ENCODE measurements at places on chromosomes 12 and 14.

DNA sequence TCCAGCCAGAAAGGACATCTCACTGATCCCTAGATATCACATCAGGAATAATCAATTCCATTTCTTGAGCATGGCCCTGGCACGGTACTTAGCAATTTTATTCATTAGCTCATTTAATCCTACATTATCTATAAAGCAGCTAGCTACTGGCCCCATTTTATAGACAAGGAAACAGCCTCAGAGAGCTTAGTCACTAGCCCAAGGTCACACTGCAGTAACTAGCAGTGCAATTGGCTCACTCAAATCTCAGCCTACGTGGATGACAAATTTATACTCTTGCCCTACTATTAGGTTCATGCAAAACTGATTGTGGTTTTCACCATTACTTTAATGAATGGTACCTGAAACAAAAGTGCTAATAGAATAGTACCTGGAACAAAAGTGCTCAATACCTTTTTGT is 41.7 kb downstream of the NUAK1 start:
- DNase-seq, result no peak

GRCh38 chr14:58839233-58839632 is 201.5 kb downstream of the DACT1 start:
- DNase-seq, result no peak

GRCh38 chr12:57989838-57990237 is 48.5 kb downstream of the ATP23 start:
- DNase-seq, result no peak

GRCh38 chr12:40618636-40619035 is 73.6 kb upstream of the CNTN1 start:
- no peak for DNase-seq

DNA sequence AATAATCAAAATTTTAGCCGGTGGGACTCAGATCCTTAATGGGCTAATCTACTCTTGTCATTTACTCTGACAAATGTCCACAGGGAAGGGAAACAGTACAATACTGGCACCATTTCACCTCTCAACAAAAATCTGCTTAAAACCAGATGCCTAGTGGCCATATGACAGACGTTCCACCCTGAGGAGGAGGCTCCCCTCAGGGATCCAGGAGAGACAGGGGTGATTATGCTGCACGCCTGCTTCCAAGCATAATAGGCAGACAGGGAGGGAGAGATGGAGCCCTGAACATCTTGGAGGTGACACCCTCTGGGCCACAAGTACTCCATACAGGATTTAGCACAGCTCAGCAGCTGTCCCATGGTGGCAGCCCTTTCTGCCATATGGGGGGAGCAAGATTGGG is 24.8 kb upstream of the AKAP6 start:
- DNase-seq, result no peak

GRCh38 chr12:108735855-108736254 is 4.5 kb upstream of the CORO1C start:
- DNase-seq, result no peak

GRCh38 chr12:81953541-81953940 is 194.4 kb upstream of the PPFIA2 start:
- no peak for DNase-seq

DNA sequence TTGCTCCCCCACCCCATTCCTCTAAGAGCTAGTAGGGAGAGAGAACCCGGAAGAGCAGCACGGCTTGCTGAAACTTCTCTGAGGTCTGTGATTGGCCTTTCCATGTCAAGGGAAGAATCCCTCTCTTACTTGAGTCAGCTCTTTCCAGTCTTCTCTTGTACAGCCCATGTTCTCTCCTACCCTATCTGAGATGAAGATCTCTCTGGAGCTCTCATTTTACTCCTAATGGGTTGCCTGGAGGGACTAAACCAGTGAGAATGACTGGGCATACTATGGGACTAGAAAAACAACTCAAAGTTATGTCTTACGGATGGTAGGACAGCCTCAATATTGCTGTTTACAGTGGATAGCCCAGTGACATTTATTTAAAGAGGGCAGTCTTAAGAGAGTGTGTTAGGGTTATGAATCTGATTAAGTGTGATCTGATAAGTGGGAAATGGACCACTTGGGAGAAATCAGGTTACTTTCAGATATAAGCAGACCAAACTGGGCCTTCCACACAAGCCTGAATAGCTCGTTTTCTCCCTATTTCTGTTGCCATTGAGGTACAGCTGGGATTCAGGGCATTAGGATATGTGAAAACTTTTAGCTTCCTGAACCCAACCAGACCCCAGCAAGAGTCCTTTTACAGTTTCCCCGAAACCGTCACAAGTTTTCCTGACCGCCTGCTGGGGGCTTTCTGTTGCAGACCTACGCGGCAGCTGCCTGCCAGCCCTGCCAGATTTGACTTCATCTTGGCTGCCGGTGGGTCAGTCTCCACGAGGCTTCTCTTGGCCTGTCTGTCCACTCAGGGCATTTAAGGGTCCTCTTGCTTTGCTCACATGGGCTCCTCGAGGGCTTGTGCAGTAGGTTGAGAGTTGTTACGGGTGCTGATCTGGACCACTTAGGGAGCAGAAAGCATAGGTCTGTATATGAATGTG is 16.9 kb downstream of the ETV6 start:
- no peak for DNase-seq

DNA sequence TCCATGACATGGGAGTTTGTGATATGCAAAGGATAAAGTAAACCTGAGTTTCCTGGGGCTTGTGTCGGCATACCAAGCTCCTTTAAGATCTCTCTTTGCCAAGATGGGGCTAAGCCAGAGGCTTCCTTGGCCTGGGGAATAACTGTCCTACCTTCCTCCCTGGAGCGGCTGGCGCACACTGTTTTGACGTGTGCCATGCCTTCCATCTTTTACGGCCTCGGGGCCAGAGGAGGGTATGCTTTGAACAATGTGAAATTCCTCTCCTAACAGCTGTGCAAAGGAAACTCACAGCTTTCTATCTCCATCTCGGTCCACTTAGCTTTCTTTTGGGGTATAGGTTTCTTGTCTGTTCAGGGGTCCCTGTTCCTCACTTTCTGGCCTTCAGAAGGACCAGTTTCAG is 55.2 kb downstream of the NTF3 start:
- DNase-seq, result no peak

DNA sequence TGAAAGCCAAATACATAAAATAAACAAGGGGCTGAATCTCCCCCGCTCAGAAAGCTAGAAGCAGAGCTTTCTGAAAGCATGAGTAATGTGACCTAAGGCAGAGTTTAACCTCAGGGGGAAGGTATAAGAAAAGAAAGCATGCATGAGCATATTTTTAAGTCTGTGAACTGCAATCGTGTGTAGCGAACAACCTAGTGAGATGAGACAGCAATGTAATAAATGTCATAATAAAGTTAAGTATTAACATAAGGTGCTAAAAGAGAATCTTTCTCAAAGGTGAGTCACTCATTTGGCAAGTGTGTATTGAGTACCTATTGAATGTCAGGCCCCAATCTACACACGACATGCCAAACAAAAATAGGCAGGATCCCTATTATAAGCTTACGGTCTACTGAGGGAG is 14.2 kb upstream of the WDR20 start:
- no peak for DNase-seq

- DNase-seq, result peak; percentile 19
Observed at GRCh38 chr12:76927170-76927784, 48.5 kb upstream of the CSRP2 start.

- DNase-seq, result no peak
Observed at GRCh38 chr12:99339663-99340062, 307.9 kb upstream of the GARIN6 start.

- DNase-seq, result no peak
Observed at GRCh38 chr14:81165188-81165587, 55.6 kb downstream of the GTF2A1 start.

GRCh38 chr12:107335802-107336570 is 242.6 kb upstream of the CRY1 start:
- no peak for DNase-seq

DNA sequence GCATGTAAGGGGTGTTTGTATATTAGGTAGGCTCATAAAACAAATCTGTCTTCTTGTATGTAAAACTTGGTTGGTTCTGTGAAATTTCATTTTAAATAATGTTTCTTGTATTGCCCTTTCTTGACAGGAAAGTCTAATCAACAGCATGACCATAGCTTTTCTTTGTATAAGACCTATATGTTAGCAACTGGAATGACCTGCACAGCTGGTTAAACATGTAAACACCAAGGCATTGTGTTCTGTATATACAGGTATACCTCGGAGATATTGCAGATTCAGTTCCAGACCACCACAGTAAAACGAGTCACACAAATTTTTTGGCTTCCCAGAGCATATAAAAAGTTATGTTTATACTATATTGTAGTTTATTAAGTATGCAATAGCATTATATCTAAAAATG is 183.6 kb downstream of the ERC1 start:
- no peak for DNase-seq

GRCh38 chr14:55546212-55546874 is 33.7 kb upstream of the KTN1 start:
- DNase-seq, result no peak

DNA sequence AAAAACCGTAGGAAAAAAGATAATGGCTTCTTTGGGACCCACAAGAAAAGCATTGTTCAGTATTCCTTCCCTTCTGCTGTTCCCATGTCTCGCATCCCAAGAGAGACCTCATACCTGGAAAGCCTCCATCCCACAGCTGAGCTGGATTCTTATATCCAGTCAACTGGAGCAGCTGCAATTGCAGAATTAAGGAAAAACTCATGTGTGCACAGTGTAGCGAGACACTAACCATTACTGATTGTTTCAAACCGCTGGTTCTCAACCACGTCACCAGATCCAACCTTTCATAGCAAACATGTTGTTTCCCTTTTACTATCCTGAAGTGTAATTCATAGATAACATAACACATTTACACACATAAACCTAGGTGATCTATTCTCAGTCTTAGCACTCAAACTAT is 5.5 kb upstream of the RNASE10 start:
- DNase-seq, result no peak

DNA sequence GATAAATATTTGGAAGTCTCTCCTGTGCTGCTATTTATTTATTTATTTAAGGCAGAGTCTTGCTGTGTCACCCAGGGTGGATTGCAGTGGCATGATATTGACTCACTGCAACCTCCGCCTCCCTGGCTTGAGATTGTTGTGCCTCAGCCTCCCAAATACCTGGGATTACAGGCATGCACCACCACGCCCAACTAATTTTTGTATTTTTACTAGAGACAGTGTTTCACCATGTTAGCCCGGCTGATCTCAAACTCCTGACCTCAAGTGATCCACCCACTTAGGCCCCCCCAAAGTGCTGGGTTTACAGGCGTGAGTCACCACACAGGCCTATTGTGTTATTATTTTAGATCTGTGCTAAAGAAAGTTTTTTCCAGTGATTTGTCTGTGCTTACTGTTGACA is 225.2 kb downstream of the CCER1 start:
- no peak for DNase-seq

DNA sequence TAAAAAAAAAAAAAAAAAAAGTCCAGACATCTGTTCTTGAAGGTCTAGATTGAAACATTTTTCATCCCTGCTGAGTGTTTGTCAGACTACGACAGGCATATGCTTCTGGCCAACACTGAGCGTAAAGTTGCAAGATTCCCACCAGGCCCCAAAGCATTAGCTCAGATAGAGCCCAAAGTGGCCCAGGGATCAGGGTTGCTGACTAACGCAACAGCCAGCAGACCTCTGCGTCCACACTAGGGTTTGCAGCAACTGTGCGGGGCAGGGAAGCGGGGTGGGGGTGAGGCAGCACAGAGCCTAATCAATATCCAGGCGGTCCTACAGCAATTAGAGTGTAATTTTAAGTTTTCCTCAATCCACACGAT is 55.7 kb downstream of the SSH1 start:
- no peak for DNase-seq

GRCh38 chr12:95766356-95767019 is 24.1 kb downstream of the NTN4 start:
- no peak for DNase-seq

DNA sequence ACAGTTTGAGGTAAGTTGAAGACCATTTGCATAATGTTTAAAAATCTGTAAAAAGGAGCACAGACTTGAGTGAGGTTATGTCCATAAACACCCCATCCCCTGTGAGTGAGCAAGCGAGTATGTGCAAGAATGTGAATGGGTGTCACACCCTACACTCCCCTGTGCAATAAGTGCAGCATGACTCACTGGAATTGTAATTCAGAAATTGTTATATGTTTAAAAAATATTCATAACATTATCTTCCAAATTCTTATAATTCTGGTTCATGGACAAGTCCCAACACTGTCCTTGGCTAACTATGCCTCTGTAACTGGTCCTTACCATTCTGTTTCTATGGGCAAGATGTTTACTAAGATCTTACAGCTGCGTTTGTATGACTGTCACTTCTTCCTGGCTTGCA is 207.8 kb upstream of the FAR2 start:
- no peak for DNase-seq

GRCh38 chr12:31783556-31783955 is 54.7 kb upstream of the AMN1 start:
- DNase-seq, result no peak

GRCh38 chr14:37170237-37170636 is 2.2 kb downstream of the SLC25A21 start:
- no peak for DNase-seq

DNA sequence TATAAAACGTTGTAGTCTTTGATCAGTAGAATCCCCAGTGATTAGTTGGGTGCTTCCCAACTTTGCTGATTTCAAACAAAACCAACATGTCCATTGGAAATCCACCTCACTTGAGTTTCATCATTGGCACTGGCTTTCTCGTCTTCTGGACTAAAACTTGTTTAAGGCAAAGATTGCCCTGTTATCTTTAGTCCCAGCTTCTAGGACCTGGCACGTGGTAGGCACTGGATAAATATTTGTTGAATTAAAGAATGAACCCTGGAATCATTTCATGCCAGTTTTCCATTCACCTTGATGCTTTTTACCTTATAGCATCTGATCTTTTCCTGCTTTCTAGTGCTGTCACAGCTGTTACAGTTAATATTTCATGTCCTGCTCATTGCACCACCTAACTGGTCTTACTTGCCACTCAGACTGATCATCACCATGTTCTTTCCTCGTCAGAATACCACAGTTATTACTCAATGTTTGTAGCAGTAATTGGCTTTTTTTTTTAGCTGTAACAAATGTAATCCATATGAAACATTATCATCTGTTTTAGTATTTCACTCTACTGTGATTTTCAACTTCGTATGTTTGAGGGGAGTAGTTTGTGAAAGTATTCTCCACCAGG is 7.3 kb upstream of the C12orf50 start:
- DNase-seq, result no peak

GRCh38 chr12:119578112-119578511 is 15.5 kb upstream of the TMEM233 start:
- DNase-seq, result no peak

- DNase-seq, result no peak
Observed at GRCh38 chr14:54947230-54947629, 44.6 kb upstream of the GCH1 start.

- no peak for DNase-seq
Observed at GRCh38 chr14:75579338-75579864, 981 bp downstream of the FLVCR2 start.

- no peak for DNase-seq
Observed at GRCh38 chr14:64193821-64194220, 100.3 kb downstream of the ESR2 start.
